HepG2 (cell line): ENCODE measurements at places on chromosomes 2 and 18. TPM values are rescaled to one million over a fixed set of nuclear protein-coding genes. Genes with fewer than 3 reads are reported as not detected.

Gene RMDN2
- polyA plus RNA-seq, result 1.9 and 2.3 TPM in 2 replicates

Gene NGEF
- 36.9 and 40.7 TPM in 2 replicates for polyA plus RNA-seq

DNA sequence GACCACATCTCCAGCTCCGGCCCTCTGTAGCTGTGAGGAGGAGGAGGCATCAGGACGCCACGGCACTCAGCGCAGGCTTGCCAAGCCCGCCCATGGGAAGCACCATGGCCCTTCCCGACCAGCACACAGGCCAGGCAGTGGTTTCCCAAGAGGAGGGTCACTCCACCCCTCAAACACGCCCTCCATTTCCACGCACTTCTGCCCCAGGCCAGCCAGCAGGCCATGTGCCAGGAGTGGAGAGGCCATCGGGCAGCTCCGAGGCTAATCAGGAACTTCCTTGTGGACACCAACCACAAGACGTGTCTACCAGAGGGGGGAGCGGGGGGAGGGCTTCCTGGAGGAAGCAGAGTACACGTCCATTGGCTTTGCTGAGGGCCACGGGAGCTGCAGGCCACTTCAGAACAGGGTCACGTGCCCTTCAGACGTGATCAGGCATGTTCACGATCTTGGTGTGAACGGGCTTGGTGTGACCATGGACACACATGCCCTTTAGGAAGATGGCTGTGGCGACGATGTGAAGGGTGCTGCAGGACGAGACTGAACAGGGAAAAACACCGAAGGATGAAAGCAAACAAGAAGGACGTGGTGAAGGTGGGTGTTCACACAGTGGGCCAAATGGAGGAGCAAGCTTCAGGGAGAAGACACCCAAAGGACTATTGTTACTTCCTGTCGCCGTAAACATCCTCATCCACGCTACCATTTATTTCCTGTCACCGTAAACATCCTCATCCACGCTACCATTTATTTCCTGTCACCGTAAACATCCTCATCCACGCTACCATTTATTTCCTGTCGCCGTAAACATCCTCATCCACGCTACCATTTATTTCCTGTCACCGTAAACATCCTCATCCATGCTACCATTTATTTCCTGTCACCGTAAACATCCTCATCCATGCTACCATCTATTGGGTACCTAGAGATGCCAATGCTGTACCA is 6.5 kb upstream of the MTERF4 start:
- no peak for DNase-seq

DNA sequence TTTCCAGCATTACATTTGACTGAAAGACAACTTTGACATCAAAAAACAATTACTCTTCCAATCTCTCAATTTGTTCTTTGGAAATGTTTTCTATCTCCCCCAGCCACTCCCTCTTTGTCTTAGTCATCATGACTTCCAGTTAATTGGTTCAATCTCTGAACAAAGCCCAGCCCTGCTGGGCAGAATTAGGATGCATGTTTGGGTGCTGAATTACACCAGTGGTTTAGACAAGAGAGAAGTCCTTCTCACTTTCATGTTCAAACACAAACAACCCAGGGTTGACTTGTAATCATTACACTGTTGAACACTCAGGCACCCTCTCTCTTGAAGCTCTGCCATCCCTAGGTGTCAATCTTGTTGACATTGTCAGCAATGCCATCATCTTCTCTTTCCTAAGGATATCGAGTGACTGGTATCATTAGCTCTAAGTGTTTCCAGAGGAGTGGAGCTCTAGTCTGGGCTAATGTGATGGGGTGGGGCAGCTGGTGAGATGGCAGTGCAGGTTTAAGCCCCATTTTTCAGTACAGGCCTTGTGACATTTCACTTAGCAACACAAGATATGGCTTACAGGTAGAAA is 90.8 kb upstream of the MEIS1 start:
- DNase-seq, result no peak

GRCh38 chr2:152814475-152815030 is 96.1 kb downstream of the ARL6IP6 start:
- DNase-seq, result no peak
